ENCODE measurements at places on chromosomes 5 and 9. TPM values are rescaled to one million over a fixed set of nuclear protein-coding genes. Genes with fewer than 3 reads are reported as not detected.
A peak's percentile ranks its signal among the peaks of the same experiment; 100 is the strongest.

Gene PPP2R2B
- total RNA-seq, result 17.3 TPM

Gene AK3
- total RNA-seq, result 50.8 TPM

Gene OBP2B
- not detected for total RNA-seq

DNA sequence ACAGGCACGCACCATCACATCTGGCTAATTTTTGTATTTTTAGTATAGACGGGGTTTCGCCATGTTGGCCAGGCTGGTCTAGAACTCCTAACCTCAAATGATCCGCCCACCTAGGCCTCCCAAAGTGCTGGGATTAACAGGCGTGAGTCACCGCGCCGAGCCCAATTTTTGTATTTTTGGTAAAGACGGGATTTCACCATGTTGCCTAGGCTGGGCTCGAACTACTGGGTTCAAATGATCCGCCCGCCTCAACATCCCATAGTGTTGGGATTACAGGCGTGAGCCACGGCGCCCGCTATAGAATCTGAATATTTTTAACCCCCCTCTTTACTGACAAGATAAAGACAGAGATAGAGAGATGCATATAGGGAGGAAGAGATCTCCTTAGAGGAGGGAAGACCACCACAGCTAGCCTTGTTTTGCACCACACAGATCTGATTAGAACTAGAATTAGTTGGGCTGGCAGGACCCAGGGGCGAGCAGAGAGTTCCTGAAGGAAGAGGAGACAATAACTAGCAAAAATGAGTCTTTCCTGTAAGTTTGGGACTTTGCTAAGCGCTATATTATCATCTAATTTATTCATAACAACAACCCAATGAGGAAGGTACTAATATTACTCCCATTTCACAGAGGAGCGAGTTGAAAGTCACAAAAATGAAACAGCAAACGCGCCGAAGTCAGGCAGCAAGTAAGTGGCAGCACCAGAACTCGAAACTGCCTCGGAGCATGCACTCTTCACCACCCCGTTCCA is 1.5 kb upstream of the ANKHD1 start:
- DNase-seq, result no peak

- DNase-seq, result no peak
Measured at GRCh38 chr5:166726406-166726805, 1565.0 kb upstream of the WWC1 start.

- DNase-seq, result no peak
Measured at GRCh38 chr5:127446626-127447025, 70.8 kb upstream of the PRRC1 start.

DNA sequence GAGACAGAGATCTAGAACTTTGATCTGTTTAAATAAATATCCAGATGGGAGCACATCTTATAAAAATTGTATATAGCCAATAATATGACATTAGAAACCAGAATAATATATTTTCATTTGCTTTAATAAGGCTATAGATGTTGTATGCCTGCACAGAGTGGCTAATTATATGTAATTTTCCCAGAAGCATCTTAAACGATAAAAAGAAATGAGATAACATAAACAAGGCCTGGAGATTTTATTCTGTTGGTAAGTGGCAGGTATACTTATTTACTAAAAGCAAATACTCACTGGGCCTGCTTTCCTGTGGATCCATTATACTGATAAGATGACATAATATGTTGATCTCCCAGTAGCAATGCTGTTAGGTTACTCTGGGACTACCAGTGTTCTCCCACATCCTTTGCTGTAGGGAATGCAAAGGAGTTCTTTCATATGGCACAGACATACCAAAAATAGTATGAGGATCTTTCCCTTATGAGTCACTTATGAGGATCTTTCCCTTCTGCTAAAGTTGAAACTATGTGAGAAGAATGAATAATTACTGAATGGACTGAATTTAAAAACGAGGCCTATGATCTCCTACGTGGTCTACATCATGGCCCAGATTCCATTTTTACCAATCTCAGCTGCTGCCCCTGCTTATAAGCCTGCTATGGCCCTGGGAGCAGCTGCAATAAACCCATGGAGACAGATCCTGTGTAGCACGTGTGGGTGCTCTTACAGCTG is 112.1 kb downstream of the NUDT12 start:
- no peak for DNase-seq

- no peak for DNase-seq
Measured at GRCh38 chr5:65876496-65876895, 49.9 kb upstream of the ERBIN start.

DNA sequence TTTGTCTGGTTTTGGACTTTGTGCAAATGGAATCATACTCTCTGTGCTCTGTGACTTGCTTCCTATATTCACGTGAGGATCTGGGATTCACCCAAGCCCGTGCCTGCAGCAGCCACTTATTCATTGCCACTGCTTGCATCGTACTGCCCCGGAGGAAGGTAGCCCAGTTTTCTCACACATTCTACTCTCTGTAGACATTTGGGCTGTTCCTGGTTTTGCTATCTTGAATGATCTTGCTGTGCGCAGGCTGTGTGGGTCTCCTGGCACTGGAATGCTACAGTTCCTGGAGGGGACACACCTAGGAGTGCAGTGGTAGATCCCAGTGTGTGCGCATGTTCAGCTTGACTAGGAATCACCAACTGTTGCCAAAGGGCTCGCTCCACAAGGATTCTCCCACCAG is 99.2 kb upstream of the BOD1 start:
- DNase-seq, result peak; percentile 22

Data from posterior vena cava (tissue), 2 donors.